ENCODE measurements at places on chromosomes 2 and 18. TPM values are rescaled to one million over a fixed set of nuclear protein-coding genes. Genes with fewer than 3 reads are reported as not detected.

The LYPD6B gene
- not detected for total RNA-seq

The LINC00305 gene
- not detected for total RNA-seq

The CYRIA gene
- total RNA-seq: 12.8 TPM

The OSBPL1A gene
- 43.2 TPM for total RNA-seq

The CDK15 gene
- total RNA-seq: 3.9 TPM

The KLHL29 gene
- 13.4 TPM for total RNA-seq

The ZBTB14 gene
- total RNA-seq: 13.9 TPM

The MC5R gene
- total RNA-seq: not detected

The ICOS gene
- total RNA-seq: not detected

The DSEL gene
- total RNA-seq: 16.9 TPM

The PRSS56 gene
- not detected for total RNA-seq

GRCh38 chr18:23949863-23950262 is 64.7 kb upstream of the TTC39C start:
- DNase-seq: no peak

DNA sequence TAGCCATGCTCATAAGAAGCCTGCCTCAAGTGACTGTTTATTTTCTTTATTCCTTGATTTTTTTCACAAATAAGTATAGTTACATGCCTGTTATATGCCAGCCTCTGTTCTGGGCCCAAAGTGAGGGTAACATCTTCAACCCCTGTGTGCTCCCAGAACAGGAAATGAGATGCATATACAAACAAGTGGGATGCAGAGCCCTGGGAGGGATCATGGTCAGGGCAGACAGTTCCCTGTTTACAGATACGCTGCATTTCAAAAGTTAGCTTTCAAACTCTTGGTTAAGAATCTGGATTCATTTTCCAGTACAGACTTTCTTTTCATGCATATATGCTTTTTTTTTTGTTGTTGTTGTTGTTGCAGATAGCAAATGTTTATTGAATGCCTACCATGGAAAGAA is 24.4 kb downstream of the GPR39 start:
- no peak for DNase-seq

DNA sequence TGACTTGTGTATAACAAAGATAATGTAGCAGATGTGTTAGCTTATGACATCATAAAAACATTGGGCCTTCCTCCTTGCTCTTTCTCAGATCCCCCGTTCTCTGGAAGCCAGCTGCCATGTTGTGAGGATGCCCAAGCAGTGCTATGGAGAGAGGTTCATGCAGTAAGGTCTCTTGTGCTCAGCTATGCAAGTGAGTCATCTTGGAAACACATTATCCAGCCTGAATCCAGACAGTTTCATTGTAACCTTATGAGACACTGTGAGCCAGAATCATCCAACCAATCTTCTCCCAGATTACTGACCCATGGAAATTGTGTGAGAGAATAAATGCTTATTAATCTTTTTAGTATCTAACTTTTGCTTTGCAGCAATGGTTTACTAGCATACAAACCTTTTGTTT is 60.8 kb downstream of the ST6GAL2 start:
- DNase-seq: no peak

GRCh38 chr2:27988306-27988705 is 97.8 kb downstream of the BABAM2 start:
- DNase-seq: no peak

DNA sequence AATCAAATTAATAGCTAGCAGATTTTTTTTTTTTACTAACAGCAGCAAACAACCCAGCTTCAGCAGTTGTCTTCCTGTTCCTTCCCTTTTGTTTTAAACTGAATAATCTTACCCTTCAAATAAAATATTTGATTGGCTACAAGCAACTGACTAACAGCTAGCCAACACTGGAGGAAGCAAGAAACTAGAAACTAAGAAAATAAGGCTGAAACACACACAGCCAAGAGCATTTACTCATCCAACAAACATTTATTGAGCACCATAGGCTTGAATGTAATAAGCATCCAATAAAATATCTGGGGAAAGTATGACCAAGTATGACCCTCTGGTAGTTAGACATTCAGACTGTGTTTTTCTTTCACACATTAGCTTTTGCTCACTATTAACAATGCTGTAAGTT is 189.2 kb downstream of the CD226 start:
- no peak for DNase-seq

GRCh38 chr2:229636571-229636970 is 77.8 kb downstream of the DNER start:
- no peak for DNase-seq

DNA sequence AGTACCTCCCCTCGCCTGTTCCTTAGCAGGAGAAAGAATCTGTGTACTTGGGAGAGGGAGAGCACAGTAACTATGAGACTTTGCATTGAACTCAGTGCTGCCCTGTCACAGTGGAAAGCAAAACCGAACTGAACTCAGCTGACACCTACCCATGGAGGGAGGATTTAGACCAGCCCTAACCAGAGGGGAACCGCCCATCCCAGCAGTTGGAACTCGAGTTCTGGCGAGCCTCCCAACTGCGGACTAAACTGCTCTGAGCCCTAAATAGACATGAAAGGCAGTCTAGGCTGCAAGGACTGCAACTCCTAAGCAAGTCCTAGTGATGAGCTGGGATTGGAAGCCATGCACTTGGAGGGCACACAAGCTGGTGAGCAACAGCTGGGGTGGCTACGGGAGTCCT is 110.4 kb downstream of the GRB14 start:
- DNase-seq: peak; percentile 48

DNA sequence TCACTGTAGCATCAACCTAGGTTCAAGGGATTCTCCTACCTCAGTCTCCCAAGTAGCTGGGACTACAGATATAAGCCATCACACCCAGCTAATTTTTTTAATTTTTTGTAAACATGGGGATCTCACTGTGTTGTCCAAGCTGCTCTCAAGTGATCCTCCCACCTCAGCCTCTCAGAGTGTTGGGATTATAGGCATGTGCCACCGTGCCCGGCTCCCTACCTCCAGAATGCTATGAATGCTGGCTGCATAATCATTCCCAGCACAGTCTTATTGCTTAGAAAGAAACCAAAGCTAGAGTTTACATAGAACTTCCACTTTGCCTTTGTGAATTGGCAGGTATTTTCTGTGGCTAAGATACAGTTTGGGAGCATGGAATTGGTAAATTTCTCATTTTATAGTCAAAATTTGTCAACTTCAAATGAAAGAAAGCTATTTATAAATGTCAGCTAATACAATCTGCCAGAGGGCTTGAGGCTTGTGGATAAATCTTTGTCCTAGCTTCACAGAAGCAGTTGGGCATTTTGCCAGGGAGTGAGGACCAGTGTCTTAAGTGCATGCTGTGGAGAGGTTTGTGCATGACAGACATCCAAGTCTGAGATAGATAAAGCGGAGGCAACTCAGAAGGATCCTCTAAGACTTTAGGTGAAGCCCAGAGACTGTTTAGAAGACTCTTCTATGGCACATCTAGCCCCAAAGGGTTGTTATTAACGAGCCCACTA is 175.4 kb downstream of the ANTXR1 start:
- no peak for DNase-seq

DNA sequence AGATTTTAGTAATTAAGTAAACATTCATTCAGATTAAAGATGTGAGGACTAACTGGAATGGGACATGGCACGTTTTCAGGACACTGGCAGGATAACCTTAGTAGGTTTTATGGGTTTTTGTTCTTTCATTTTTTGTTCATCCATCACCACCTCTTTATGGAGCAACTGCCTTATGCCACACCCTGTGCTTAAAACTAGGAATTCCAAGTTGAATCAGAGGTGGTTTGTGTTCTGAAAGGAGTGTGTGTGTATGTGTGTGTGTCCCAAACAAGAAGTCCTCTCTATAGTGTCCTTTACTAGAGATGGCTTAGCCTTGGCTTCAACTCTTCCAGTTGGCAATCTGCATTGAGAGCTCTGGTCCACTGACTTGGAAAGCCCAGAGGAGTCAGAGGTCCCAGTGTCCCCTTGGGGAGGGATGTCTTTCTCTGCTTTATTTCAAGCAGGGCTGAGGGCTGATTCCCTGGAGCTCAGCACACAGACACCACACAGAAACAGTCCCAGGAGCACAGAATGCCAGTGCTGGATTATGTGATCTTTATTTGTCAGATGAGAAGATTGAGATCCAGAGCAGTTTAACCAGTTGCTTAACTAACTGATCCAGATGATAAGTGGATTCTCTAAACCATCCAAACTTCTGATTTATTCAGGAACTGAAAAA is 25.2 kb downstream of the RHOB start:
- DNase-seq: no peak

- no peak for DNase-seq
Measured at GRCh38 chr2:157919181-157919580, 43.1 kb upstream of the ACVR1 start.

DNA sequence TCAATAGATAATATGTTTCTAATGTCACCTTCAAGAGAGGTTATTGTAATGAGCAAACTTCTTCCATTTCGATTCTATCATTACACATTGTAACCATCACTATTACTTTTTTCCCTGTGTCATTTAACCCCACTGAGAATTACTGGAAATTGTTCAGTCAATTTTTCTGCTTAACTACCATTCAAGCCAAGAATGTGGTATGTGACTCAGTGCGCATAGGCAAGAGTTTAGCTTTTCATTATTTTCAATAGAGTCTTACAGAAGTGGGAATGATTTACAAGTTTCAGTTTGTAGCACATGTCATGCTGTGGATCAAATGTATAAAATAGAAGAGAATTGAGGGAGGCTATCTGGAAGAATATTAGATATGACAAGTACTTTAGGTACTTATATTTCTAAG is 34.3 kb upstream of the PIEZO2 start:
- no peak for DNase-seq

GRCh38 chr2:26917135-26917836 is 53.2 kb upstream of the MAPRE3 start:
- DNase-seq: no peak

DNA sequence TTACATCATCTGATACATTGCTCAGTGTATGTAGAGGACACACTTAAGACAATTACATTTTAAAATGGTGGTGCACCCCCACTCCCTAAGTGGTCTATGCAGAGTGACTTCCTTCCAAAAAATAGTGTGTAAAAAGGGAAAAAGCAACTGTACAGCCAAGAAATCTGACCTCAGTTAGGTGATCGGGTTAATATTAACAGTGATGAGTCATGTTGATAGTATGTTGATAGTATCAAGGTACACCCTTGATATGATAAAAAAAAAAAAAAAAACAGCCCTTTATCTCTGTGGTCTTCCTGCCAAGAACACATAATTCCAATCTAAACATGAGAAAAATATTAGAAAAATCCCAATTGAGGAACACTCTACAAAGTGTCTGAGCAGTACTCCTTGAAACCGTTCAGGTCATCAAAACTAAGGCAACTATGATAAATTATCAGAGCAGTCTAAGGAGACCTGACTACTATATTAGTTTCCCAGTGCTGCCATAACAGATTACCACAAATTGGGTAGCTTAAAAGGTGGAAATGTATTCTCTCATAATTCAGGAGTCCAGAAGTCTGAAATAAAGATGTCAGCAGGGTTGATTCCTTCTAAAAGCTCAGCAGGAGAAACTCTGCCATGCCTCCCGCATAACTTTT is 171.9 kb downstream of the ARHGAP28 start:
- no peak for DNase-seq

DNA sequence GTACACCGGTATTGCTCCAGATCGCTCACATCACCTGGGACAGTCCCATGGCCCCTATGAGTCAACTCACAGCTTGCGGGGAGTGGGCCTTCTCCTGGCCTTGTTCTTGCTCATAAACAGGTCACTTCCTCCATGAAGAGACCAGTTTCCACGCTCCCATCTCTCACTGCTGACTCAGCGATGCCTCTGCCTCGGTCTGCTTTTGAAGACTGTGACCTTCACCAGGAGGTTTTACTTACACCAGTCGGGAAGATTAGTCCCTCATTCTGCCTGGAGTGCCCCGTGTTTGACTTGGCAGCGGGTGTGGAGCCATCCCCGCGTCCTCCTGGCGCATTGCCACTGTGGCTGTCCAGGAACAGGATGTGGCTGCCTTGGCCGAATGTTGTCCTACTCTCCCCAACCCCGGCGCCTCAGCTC is 159.8 kb downstream of the RHBDD1 start:
- DNase-seq: peak; percentile 54

GRCh38 chr2:230991598-230991997 is 4.3 kb upstream of the SPATA3 start:
- DNase-seq: no peak

DNA sequence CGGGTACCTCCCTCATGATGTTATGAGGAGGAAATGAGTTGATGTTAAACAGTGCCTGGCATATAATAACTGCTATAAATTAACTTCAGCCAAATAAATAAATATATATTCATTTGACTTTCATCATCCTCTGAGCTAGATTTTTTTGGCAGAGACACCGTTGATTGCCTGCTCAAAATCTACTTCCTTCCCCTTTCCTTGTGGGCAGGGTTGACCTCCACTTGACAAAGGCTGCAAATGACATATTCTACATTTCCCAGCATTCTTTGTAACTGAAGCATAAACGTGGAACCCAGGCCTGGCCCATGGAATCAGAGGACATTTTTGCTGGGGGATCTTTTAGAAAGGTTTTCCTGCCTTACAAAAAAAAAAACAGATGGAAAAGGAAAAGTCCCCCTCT is 177.8 kb downstream of the TXNL1 start:
- no peak for DNase-seq

GRCh38 chr2:42854207-42854818 is 61.9 kb upstream of the HAAO start:
- DNase-seq: peak; percentile 76

- DNase-seq: no peak
Measured at GRCh38 chr18:24799720-24800119, 339.3 kb downstream of the HRH4 start.

GRCh38 chr2:224513991-224514390 is 71.2 kb downstream of the CUL3 start:
- DNase-seq: no peak

DNA sequence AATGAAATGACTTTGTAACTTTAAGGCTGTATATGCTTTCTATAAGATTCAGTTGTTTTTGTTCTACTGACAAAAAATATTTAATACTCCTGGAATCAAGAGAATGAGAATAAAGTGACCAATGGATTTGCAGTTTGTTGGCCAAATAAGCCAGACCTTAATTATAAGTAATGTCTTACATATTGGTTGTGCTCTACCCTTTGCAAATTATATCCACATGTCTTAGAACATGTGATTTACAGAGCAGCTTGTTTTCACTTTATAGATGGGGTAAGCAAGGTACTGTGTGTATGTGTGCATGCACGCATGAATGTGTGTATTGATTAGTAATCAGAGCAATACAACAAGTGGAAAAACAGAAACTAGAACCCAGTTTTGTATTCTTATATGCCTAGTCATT is 59.1 kb downstream of the RMDN2 start:
- DNase-seq: no peak

DNA sequence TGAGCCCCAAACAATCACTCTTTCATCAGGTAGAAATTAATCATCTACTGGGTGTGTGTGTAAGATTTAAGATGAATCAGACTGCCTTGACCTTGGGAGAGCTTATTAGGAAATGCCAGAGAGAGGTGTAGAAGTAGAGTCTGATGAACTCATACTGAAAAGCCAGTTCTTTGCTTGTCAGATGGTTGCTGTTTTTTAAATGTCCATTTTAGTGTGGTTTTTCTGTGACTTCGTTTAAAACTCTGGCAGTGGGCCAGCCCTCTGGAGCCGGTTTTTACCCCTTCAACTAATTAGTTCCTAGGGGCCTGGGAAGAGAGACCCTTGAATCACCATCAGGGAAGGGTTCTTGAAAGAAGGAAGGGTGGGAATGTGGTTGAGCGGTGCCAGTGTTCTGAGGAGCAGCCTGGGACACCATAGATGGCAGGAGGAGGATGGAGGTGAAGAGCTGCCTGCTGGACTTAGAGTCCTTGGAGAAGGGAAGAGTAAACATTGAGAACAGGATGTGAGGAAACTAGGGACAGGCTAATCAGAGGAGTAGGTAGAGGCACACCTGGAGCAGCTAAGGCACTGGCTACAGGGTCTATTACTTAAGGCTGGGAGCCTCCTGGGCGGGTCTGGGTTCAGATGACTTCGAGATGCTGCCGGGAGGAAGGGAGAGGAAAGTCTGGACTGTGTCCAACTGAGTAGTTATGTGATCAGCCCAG is 66.1 kb downstream of the LRRFIP1 start:
- no peak for DNase-seq

Measured in aorta (tissue), 5 donors.